ENCODE measurements at places on chromosomes 3 and 15. TPM values are rescaled to one million over a fixed set of nuclear protein-coding genes. Genes with fewer than 3 reads are reported as not detected.
A peak's percentile ranks its signal among the peaks of the same experiment; 100 is the strongest.

CLEC3B gene
- 0.43 TPM for total RNA-seq

GOLGA8M gene
- total RNA-seq = 0.43 TPM

CADPS gene
- 21.6 TPM for total RNA-seq

DNA sequence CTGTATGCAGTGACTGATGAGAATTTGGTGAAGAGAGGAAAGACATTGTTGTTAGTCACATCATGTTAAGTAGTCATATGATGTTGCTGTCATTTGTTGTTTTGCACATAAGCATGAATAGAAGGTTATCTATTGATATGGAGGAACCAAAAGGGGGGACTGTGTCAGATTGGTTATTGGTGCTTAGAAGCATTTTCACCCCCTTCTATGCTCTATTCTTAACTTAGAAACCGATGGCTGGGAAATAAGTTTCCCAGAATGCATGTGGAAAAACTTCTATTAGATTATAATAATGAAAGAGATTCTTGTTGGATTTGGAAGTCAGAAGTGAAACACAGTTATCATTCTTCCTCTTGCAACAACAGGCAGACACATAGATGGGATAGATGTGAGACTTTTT is 33.2 kb upstream of the CADM2 start:
- no peak overlapping the region for H3K27ac ChIP-seq
- no peaks in the 10 kb centered on the region for H3K36me3 ChIP-seq
- no peak overlapping the region for H3K4me3 ChIP-seq
- DNase-seq = no peak
- H3K4me1 ChIP-seq = no peaks in the 10 kb centered on the region

DNA sequence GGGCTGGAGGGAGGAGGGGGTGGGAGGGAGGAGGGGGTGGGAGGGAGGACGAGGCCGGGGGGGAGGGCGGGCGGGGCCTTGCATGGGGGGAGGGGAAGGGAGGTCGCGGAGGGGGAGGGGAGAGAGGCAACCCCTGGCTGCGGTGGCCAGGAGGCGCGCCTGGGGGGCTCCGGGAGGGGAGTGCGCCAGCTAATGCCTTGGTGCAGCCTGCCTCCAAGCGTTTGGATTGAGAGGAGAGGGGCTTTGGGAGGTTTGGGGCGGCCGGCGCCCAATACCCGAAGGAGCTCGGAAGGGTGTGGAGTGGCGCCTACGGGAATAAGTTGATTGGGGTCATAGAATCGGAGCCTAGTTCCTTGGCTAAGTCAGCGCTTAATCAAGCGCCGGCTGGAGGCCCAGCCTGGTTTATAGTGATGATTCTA is 557 bp downstream of the TFG start:
- peaks cover 22% of the 10 kb centered on the region for H3K4me1 ChIP-seq
- peak; percentile 77 for DNase-seq
- peaks cover 34% of the 10 kb centered on the region for H3K27me3 ChIP-seq
- H3K36me3 ChIP-seq = peaks cover 34% of the 10 kb centered on the region
- peak overlapping the region; percentile 88 for H3K4me3 ChIP-seq

DNA sequence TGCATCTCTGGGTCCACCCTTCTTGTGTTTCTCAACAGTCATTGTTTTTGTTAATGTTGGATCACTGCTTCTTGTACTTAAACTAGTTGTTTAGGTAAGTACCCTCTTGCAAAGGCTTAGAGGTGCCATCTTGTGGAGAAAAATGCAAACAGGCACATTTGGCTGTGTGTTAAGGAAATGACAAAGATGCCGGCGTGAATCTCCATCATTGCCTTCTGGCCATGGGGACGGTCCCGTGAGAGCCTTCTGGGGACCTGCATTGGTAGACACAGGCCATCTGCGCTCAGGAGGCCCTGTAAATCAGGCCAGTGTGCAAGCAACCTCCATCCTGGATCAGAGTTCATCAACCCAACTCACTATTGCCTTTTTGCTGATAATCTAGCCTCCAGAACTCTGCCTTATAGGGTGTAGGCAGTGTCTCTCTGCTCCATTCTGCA is 158.6 kb upstream of the NR2E3 start:
- H3K27me3 ChIP-seq = no peaks in the 10 kb centered on the region
- H3K36me3 ChIP-seq = peaks cover 4% of the 10 kb centered on the region
- no peak overlapping the region for H3K4me3 ChIP-seq
- peaks cover 44% of the 10 kb centered on the region for H3K4me1 ChIP-seq
- no peak for DNase-seq

DNA sequence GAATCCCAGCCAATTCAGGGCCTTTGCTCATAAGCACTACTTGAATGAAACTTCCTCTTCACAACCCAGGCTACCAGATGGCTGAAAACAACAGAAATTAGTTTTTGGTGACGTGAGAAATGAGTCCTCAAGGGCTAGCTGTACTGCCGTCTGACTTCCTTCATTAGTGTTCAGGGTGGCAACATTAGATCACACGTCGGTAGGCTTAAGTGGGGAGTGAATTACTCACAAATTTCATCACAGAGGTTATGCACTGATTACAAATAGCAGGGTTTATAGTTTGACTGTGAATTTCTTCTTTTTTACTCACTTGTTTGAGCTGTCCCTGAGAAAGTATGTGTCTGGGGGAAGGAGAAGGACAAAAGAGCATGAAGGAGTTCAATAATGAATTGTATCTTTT is 397.2 kb downstream of the GAP43 start:
- H3K36me3 ChIP-seq = no peaks in the 10 kb centered on the region
- peaks cover 14% of the 10 kb centered on the region for H3K4me1 ChIP-seq

DNA sequence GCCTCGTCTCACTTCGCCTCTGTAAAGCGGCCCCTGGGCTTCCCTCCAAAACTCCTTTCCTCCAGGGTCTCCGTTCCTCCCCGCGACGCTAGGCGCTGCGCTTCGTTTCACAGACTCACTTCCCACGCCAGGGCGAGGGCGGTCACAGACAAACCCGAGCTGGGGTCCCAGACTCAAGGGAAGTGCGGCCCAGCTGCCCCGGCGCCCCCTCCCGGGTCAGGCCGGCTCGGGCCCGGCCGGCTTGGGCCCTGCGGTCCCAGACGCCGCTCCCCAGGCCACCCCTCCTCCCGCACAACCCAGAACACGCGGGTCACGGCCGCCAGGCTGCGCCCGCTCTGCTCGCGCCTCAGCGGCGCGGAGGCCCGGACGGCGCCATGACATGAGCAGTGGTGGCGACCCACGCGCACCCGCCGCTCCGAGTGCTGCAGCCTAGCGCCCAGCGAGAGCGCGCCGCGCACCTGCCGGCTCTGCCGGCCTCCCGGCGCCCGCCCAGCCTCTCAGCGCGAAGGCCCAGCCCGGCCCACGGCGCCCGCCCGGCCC is 547 bp downstream of the NUP210 start:
- H3K36me3 ChIP-seq = no peaks in the 10 kb centered on the region
- DNase-seq = no peak
- H3K27me3 ChIP-seq = peaks cover 19% of the 10 kb centered on the region
- peaks cover 17% of the 10 kb centered on the region for H3K4me1 ChIP-seq
- H3K27ac ChIP-seq = no peak overlapping the region
- H3K4me3 ChIP-seq = peak overlapping the region; percentile 80

GRCh38 chr15:92614791-92615785 is 40.5 kb downstream of the FAM174B start:
- peak overlapping the region; percentile 54 for H3K27ac ChIP-seq
- no peak for DNase-seq
- no peak overlapping the region for H3K4me3 ChIP-seq
- peaks cover 4% of the 10 kb centered on the region for H3K36me3 ChIP-seq
- H3K4me1 ChIP-seq = peaks cover 14% of the 10 kb centered on the region
